ENCODE measurements at places on chromosomes 5 and 9.

DNA sequence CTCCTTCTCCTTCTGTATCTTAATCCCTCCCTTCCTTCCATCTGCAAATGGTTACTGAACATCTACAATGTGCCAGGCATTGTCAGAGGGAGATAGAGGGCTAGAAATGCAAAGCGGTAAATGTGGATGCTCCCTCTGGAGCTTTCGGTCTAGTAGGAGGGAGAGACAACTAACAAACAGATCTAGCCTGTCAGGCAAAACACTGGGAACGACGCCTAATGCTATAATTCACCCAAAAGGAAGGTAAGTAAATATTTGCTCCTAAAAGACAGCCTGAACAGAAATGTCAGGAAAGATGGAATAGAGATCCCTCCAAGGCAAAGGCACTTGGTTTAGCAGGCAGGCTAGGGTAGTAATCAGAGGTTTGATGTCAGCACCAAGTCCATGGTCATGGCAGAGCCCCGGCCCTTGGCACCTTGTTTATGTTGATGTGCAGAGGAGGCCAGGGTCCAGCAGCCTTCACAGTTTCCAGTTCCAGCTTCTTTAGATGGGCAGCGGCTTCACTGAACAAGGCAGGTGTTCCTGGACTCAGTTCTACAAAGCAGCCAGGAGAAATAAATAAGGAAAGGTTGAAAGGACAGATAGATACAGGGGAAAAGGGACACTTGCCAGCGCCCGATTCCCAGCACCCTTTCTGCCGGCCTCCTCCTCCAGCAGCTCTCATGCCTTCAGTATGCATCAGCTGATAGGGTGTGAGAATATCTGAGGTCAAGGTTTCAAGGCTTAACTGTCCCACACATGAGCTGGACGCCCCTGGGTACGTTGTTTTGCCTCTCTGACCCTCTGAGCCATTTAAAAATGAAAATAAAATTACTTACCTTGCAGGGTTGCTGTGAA, 46.5 kb upstream of the FRRS1L start:
- DNase-seq: no peak

DNA sequence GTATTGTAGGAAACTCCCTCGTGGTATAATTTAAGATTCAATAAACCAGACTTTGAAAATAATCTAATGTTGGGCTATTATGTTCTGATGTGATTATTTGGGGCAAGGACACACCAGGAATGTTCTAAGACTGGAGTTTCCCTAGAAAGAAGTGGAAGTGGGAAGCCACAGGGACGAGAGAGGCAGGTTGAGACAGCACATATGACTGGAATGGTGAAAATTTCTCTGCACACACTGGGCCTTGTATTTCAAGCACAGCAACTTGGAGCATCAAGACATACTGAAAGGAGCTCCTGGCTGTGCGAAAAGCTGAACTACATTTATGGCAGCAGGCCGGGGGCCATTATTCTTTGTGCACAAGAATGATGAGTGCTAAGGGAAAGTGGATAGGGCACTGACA, 98.2 kb downstream of the CETN3 start:
- no peak for DNase-seq

DNA sequence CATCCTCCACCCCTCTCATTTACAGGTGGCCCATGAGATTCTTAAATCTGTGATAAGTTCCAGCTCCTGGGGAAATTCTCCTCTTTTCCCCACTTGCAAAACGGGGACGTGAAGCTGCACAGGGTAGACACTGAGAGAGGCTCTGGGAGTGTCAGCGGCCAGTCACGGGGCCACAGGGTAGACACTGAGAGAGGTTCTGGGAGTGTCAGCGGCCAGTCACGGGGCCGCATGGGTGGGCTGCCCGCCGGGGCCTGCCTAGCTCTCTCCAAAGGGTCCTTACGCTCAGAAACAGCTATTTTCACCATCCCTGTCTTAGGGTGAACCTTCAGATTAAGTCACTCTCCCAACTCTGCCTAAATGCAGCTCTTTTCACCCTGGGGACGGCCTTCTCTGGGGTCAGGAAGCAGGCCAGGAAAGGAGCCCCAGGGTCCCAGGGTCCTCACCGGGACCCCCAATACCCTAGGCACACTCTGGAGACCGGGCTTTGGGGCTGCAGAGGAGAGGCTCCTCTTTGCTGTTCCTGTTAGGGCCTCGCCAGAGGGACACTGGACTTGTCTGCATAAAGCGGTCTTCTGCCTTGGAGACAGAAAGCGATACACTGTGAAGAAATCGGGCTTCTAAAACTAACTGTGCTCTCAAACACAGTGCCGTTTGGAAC, 1.5 kb downstream of the FAM78A start:
- no peak for DNase-seq

- DNase-seq: no peak
Observed at GRCh38 chr5:149488645-149489306, 62.5 kb downstream of the CSNK1A1 start.

DNA sequence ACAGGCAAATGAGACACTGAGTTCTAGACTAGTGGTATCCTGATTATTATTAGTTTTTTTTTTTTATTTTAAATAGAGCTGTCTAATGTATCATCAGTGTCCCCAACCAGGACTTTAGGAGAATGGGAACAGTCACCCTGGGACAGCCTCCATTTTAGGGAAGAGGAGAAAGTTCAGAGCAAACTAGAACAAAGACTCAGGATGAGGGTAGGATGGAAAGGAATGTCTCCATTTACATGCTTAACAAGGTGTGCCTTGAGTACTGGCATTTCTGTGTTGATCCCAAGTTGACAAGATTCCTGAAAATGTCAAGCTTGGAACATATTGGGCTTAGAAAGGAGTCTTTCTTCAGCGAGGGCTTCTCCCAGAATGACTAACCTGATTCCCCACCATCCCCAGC, 223.5 kb downstream of the ARRDC3 start:
- DNase-seq: no peak

DNA sequence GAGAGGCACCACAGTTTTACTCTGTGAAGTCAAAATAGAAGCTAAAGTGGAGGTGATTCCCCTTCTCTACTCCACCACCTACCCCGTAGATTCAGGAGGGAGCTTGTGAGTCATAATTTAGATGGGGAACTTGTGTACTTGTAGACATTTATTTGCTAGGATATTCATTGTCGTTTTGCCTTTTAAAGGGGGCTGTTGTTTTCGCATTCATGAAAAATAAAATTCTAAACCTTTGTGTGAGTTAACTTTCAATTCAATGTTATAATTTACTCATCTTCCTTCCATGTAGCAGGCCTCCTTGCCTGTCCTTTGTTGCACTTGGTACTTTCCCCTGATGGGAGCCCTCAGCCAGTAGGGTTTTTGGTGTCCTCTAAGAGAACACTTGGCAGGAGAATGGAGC, 22.0 kb downstream of the SECISBP2 start:
- no peak for DNase-seq

DNA sequence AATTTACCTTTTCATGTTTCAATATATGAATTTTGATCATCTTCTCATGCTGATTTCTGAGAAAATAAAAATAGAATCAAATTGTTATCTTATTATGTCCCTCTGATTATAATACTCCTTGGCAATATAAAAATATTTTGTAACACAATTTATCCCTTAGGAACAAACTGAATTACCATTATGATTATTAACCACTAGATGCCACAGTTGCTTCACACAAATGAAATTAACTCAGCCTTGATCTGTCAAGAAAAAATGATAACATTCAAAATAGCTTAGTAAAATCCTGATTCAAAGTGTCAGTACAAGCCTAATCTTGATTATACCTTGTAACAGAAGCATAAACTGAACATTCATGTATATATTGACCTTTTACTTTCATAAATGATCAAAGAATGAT, 4.8 kb upstream of the CHSY3 start:
- DNase-seq: no peak

DNA sequence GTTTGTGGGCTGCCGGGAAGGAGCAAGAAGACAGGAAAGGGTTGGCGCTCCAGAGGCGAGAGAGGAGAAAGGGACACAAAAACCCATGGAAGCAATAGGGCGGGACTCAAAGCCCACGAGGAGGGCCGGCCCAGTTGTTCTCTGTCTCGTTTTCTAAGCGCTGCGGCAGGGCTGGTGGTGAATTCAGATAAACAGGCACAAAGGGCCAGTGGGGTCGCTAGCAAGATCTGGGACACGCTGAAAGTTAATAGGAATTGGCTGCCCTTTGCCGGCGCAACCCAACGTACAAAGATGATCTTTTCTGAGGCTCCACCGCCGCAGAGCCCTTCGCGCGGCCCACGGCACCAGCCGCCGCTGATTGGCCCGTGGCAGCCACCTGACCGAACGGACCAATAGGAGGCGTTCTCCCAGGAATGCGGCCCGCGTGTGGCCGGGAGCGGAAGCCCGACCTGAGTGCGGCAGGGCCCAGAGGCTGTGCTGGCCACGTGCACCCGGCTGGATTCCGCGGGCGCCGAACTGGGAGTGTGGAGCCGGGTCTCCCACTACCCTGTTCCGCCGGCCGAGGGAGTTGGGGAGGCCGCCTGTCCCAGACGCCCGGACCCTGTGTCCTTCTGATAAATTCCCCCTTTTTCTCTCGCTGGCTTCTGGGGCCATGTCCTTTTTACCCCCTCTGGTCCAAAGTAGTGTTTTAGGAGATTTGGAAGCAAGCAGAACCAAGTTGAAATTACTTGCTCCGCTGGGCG, 16.8 kb upstream of the NSD1 start:
- peak; percentile 65 for DNase-seq

GRCh38 chr5:35129921-35130485, 82.3 kb upstream of the AGXT2 start:
- peak; percentile 55 for DNase-seq

DNA sequence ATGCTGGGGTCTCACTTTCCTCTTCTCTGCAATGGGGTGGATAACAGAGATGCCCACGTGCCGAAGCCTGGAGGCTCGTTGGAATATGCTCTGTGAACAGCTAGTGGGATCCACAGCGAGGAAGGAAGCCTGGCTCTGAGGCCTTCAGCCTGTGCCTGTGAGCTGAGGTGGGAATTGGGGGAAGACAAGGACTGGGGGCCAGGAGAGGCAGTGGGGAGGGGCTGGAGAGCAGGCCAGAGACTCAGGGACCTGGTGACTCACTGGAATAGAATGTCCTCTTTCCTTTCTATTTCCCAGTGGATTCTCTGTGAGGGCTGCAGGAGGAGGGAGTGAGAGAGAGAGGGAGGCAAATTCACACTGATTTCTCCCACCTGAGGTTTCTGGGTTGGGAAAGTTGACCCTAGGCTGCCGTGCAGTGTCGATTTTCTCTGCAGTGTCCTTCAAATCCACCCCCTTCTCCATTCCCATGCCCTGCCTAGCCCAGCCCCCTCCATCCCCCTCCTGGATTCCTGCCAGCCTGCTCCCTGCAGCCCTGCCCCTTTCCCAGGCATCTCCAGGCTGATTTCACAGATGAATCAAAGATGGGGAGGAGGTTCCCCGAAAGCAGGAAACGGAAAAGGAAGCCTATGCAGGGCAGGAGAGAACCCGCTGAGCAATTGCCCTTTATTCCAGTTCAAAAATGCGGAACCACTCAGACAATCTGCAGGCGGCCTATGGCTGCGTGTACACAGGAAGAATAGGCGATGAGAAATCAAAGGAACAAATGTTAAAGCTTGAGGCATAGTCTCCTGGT, 1.4 kb upstream of the SPAAR start:
- no peak for DNase-seq

GRCh38 chr9:95088421-95089161, 228.9 kb downstream of the FANCC start:
- no peak for DNase-seq

DNA sequence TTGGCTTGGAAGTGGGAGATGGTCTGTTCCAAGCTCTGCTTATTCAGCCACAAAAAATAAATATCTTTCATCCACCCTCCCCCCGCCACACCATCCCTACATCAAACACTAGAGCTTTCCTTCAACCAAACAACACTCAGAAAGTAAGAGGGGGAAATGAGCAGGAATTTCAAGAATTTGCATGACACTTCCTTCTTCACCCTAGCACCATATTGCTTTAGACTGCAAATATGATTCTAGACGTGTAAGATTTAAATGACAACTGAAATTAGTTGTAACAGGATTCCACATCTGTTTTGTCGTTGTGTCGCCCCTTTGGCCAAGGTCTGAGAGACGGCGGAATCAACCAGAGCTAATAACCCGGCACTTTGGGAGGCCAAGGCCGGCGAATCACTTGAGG, 88.5 kb downstream of the NDFIP1 start:
- DNase-seq: no peak

DNA sequence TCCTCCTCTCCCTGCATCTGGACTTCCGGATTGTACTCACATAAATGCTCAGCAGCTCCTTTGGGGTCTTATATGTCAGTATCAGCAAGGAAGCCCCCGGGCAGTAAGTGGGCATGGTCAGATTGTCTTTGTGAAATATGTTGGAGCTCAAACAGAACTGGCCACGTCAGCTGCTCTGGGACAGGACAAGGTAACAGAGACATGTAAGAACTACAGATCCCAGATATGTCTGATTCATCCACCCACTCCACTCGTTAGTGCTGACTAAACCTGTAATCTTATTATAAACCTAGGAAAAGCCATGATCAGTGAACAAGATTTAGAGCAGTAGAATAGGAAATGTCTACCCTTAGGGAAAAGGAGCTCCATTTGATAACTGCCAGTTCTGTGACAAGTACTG, 561.8 kb downstream of the CETN3 start:
- DNase-seq: no peak

GRCh38 chr9:69620731-69621130, 51.4 kb downstream of the APBA1 start:
- DNase-seq: no peak

DNA sequence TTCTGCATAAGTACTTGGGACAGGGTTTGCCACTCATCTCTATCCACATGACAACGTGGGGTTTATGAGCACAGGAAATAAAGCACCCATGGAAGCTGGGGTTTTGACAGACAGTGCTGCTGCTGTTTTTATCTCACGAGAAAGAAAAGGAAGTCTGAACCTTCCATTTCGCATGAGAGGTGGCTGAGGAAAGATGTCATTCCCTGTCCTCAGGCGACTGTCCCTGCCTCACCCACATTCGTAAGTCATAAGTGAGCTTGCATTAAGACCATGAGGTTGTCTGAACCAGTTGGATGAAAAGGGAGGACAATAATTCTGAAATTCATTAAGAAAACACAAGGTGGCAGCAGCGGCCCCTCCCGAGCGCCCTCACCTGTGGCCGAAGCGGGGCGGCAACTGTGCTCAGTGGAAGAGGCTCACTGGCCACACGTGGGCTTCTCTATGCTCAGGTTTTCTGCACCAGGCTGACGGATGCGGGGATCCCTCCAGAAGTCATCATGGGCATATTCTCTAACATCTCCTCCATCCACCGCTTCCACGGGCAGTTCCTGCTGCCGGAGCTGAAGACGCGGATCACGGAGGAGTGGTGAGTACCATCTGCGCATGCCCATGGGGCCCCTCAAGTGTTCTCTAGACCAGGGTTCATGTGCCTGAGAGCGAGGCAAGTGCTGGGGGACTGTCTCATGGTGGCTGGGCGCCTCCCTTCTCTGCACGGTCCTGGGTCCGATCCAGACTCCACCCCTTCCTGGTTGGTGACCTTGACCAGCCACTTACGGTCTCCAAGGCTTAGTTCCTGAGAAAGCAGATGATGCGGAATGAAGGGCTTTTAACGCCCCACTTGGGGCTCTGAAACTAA, 54.7 kb upstream of the SUSD3 start:
- DNase-seq: peak; percentile 26

GRCh38 chr9:101677861-101678260, 60.6 kb downstream of the GRIN3A start:
- DNase-seq: no peak

- DNase-seq: no peak
Observed at GRCh38 chr9:136017289-136018190, 56.4 kb upstream of the UBAC1 start.
